GM04503 (cell line): ENCODE measurements at places on chromosomes 5 and 9.

DNA sequence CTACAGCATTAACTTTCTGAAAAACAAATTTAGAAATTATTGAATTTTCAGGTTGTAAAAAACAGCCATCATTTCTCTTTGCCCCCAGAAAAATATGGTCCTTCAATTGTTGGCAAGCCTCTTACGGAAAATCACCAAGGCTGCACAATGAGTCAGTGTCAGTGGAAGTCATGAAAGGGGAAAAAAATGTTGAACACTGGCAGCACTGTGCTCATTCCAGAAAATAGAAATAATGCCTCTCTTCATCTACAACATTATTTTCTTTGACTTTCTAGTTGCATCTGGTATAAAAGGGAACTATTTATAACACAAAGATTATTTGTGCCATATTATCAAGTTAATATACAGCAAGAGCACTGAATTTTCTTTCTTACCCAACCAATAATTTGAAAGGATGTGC, 26.7 kb upstream of the STK32A start:
- no peak for DNase-seq

DNA sequence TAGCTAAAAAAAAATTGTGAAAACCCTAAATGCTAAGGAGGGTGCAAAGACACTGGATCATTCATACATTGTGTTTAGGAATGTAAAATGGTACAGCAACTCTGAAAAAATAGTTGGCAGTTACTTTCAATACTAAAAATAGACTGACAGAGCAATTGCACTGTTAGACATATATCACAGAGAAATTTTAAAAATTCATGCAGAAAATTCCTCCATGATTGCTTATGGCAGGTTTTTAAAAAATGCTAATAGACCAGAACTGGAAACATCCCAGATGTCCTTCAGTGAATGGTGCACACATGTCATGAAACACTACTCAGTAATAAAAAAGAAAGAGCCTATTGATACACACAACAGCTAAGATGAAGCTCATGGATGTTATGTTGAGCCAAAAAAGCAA, 349.8 kb upstream of the DAB2 start:
- no peak for DNase-seq

DNA sequence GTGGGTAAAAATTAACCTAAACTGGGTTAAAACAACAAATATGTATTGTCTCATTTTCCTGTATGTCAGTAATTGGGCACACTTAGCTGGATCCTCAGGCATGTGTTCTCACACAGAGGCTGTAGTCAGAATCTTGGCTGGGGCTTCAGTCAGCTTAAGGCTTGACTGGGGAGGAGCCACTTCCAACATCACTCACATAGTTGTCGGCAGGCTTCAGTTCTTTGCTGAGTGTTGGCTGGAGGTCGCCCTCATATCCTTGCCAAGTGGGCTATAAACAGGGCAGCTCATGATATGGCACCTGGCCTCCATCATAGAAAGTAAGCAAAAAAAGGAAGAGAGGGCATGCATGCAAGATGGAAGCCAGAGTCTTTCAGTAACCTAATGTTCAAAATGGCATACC, 173.0 kb downstream of the GIN1 start:
- DNase-seq = no peak

DNA sequence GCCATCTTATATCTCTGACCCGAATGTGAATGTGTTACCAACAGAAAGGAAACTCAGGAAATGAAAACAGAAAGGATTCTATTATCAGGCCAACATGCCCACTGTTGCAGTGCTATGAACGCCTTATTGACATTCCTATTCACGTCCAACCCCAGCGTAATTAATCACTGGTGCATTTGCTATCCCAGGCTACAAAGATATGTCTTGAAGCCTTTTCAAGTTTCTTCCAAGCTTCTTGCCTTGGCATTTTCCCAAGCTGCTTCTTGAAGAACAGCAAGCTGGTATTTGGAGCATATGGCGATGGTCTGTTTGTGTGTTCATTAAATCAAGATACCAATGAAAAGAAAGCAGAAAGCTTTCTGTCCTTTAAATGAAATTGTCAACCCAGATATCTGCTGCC, 579.2 kb upstream of the ZNF462 start:
- no peak for DNase-seq

- peak; percentile 96 for DNase-seq
Observed at GRCh38 chr5:75640395-75640794, 29.1 kb downstream of the ANKDD1B start.

DNA sequence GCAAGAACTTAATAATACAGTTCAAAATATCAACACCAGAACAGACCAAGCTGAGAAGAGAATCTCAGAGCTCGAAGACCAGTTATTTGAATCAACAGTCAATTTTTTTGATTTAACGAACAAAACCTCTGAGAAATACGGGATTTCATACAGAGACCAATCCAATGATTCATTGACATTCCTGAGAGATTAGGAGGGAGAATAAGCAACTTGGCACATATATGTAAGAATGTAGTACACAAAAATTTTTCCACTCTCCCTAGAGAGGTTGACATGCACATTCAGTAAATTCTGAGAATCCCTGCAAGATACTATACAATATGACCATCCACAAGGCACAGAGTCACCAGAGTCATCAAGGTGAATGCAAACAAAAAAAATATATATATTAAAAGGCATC, 1577.3 kb upstream of the C9orf72 start:
- no peak for DNase-seq

DNA sequence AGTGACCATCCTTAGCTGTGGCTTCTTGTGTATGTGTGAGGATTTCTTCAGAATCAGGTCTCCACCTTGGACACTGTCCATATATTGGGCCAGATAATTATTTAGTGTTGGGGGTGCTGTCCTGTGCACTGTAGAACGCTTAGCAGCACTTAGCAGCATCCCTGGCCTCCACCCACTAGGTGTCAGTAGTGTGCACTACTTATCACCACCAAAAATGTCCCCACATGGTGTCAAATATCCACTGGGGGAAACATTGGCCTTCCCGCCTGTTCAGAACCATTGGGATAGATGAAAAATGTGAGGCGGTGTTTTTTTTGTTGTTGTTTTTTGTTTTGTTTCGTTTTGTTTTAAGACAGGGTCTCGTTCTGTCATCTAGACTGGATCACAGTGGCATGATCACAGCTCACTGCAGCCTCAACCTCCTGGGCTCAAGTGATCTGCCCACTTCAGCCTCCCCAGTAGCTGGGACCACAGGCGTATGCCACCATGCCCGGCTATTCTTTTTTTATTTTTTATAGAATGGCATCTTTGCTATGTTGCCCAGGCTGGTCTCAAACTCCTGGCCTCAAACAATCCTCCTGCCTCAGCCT, 67.7 kb downstream of the TENT4A start:
- no peak for DNase-seq

DNA sequence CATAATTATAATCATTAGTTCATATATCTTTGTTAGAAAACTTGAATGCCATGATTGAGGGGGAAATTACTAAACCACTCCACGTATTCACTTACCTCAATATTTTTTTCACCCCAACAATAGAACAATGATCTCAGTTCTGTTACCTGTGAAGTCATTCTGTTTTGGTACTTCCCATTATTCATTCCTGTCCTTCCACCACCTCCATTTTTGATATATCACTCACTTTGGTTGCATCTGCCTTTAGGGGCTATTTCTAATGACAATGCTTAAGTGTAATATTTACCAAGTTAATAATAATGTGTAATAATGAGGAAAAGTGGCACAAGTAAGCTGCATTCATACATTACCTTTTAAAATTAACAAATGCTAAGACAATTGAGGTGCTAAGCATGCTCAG, 218.4 kb downstream of the SPATA31D1 start:
- DNase-seq = no peak

GRCh38 chr5:9920697-9921096, 290.5 kb upstream of the TAS2R1 start:
- DNase-seq = no peak

DNA sequence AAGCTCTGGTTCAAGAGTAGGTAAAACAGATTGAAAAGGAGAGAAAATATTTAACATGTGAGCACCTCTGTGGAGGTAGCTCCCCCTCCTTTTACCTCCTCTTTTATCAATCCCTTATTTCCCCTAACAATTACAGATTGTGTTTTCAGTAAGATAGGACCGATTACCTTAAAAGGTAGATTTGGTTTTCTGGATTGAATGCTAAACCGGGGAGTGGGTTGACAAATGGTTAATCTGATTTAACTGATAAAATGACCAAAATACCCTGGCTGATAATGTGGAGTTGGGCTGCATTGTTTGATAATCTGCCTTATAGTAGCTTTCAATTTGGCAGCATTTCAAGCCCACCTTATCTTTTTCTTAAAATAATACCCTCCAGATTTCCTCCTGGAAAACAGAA, 83.9 kb downstream of the EGFLAM start:
- DNase-seq = no peak

DNA sequence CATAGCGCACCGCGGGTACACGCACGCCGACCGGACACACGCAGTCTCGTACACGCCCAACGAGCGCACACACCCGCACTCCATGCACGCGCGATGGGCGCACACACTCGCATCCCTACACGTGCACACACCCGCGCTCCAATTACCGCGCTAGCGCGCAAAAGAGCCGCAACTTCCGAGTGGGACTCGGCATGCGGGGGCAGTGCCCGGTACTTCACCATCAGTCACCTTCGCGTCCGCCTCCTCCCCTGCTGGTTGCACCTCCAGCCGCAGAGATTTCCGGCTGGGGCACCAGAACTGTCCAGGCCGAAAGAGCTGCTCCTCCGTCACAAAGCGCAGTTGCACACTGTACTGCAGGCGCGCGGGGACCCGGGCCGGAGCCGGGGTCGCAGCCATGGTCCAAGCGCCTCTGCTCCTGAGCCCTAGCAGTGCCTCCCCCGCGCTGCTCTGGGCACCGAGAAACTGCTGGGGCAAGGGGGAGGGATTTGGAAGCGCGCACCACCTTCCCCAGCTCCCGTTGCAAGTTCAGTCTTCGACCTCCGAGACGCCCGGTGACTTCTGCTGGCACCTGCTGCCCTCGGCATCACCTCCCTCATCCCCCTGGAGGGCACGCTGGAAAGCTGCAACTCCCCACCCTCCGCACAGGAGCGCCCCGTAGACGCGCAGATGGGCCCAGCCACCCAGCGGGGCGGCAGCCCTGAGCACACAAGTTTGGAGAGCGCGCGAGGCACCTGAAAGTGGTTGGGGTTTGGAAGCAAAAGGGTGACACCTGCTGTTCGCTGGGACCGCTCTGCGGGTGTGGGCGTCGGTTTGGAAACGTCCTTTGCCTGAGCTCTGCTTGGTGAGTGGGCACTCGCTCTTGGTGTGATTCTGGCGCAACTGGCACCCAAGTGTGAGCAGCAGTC, 337.4 kb upstream of the PUM3 start:
- DNase-seq = no peak

GRCh38 chr5:63127054-63127453, 548.4 kb downstream of the LRRC70 start:
- DNase-seq = no peak

DNA sequence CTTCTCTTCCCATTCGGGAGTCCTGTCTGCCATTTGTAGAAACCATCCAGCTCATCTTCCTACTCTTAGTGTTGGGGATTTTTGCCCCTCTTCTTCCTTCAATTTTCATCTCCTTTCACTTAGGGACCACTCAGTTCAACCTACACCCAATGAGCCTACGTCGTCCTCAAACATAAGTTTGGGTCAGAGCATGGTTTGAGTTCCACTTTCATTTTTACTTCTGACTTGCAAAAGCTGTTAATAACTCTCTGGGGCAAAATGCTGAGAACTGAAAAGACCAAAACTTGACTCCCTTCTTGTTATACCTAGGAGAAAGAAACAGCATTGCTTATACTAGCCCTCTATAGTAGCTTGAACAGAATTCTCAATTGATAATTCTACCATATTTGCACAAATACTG, 381.5 kb upstream of the MPDZ start:
- no peak for DNase-seq
